ENCODE measurements at places on chromosomes 7 and 10.

DNA sequence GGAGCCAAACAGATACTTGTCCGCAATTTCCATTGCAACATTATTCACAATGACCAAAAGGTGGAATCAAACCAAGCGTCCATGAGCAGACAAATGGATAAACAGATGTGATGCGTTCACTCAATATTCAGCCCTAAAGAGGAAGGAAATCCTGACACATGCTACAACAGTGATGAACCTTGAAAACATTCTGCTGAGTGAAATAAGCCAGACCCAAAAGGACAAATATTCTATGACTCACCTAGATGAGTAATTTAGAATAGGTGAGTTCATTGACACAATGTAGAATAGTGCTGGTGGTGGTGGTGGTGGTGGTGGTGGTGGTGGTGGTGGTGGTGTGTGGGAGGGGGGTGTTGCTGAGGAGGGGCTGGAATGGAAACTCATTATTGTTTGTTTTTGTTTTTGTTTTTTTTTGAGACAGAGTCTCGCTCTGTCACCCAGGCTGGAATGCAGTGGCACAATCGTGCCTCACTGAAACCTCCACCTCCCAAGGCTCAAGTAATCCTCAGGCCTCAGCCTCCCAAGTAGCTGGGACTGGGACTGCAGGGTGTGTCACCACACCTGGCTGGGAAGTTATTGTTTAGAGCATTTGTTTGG is 28.6 kb downstream of the SMKR1 start:
- no peak for DNase-seq

DNA sequence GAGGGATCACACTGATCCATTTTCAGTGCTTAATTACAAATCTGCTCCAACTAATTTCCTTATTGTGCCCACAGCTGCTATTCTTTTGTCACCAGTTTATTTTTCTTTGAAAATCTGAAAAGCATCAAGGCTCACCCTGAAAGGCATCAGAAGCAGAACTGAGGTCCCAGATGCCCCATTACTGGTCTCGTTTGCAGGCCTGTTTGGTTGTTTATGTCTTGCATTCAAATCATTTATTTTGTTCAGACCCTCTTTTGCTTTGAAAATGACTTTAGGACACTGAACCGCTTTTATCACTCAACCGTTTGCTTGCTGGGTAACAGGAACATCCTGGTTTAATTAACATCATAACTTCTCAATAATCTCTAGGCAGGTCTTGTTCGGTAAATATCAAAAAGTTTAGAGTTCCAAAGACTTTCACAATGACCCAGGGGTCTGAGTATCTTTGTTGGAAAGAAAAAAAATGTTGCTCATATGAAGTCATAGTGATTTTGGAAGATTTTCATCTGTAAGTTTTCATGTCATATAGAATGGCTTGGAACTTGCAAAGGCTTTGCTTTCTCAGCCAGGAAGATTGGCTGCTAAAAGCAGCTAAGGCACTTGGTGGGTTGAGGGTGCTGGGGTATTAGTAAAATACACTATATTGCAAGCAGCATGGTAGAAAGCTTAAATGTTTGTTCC is 398.3 kb upstream of the NPVF start:
- no peak for DNase-seq

DNA sequence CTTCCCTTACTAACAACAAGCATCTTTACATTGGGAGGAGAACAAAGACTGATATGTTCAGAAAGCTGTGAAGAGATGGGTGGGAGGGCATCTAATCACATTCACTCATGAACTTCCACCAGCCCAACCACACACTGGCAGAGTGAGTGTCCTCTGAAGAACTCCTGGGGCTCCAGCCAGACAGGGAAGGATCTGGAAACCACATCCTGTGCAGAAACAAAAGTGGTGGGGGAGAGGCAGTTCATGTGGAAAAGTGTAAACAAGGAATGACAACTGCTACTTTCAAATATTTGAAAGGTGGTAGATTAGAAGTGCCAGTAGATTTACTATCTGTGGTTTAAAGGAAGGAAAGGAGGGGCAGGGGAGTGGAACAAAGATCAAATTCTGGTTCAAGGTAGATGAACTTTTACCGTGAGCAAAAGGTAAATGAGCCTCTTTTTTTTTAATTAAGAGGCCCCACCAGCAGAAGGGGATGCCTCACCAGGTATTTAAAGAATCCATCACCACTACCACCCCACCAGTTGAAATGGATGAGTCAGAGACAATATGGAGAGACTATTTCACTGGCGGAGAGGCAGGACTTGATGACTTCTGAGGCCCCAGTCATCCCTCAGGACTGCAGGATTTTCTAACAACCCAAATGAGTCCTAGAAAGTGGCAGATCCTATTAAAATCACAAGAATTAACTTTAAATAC is 34.5 kb downstream of the GOT1 start:
- no peak for DNase-seq

DNA sequence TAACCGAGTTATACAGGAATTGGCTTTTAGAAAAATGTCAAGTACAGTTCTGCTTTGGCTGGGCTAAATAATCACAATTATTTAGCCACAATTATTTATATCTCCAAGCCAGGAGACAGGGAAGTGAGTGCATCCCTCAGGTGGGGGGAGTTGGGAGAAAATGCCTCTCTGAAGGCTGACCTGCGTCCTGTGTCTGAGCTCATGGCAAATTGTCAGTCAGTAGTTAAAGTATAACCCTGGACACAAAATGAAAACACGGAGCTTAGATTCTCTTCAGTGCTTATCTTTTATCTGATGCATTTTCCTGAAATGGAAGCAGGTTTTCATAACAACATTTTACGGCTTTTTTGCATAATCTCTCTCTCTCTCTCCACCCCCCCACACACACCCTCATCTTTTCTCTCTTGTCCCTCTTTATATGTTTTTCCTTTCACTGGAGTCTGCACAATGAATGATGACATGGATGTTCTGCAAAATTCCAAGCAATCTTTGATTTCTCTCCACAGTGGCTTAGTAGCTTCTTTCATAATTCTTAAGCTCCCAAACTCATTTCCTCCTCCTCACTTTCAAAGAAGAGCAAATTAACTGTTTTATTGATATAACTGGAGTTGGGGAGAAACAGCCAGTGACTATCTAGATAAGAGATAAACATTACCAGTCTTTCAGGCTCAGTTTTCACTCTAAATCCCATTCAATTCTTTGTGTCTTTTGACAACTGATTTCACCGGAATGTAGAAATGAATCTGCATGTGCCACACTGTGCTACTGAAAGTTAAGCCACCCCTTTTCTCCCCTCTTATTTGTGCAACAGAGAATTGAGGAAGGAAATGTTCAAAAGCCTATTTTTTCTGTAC is 521.4 kb upstream of the GHITM start:
- DNase-seq, result no peak

- DNase-seq, result no peak
Measured at GRCh38 chr7:92750447-92750839, 85.9 kb downstream of the CDK6 start.

DNA sequence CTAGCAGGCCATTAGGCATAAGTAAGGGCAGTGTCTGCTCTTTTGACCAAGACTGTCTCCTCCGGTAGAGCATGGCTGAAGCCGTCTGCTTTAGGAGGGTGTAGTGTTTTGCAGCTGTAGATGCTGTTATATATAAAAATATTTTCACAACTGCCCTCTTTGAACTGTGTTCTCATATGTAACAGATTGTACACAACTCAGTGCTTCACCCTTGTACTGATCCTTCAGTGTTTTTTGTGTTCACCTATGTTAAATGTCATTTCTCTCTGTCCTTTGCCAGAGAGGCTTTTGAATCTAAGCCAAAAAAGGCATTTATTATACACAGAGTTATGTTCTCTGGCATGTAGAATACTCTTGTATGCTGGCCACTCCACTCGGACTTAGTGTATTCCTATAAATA is 135.5 kb downstream of the BICC1 start:
- no peak for DNase-seq

Data from cortex of kidney (tissue), 1 donor.